ENCODE measurements at places on chromosomes 7 and 10. TPM values are rescaled to one million over a fixed set of nuclear protein-coding genes. Genes with fewer than 3 reads are reported as not detected.

DNA sequence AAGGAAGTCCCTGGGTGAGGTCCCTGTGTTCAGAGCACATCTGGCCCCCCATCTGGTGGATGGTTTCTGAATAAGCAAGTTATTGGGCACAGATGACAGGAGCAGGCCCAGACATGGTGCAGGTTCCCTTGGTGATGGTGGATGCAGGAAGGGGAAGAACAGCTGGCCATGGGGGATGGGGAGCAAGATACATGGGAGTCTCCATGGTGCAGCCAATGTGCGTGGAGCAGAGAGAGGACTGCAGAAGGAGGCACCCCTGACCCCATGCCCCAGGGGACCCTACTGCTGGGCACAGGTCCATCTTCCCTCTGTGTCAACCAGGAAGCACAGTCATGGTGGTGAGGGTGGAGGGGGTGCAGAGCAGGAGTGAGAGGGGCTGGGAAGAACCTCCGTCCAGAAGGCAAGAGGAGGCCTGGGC is 43.8 kb upstream of the RABGEF1 start:
- DNase-seq: no peak

Gene CEP55
- 0.24 TPM for total RNA-seq

GRCh38 chr10:131751827-131752775 is 148.7 kb upstream of the PPP2R2D start:
- DNase-seq: no peak

DNA sequence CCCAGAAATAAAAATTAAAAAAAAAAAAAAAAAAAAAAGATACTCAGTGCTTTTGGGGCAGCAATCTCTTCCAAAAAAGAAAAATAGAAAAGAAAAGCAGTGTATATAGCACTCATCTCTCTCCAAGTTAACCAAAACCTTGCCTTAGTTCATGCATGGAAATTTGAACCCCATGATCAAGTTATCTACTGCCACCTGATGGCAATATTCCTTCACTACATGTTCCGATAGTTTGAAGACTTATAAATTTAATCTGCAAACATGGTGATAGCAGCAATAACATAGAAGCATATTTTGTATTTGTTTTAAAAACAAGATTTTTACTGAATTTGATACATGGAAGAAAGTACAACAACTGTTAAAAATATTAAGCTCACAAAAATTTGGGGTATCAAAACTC is 48.6 kb upstream of the SLIT1 start:
- no peak for DNase-seq

Gene MTERF1
- total RNA-seq: 5.5 TPM

Gene TMEM184A
- 0.31 TPM for total RNA-seq

DNA sequence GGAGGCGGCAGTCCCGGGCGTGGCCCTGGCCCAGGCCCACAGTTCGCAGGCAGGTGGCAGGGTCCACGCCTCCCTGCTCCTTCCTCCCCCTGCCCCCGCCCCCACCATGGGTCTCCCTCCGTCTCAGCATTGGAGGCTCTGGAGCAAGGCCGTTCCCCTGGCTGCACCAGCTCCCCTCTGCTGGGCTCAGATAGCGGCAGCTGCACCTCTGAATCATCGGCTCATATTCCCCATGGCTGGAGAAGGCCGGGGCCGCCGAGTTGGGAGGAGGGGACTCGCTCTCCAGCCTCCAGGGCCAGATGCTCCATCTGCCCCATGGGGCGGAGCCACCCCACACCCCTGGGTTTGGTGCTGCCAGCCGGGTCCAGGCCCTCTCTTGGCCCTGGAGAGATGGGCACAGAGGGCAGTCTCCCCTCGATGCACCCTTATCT is 145.0 kb downstream of the ELFN1 start:
- no peak for DNase-seq

Gene COL28A1
- 8.9 TPM for total RNA-seq

GRCh38 chr10:68163735-68164134 is 54.4 kb downstream of the MYPN start:
- no peak for DNase-seq

DNA sequence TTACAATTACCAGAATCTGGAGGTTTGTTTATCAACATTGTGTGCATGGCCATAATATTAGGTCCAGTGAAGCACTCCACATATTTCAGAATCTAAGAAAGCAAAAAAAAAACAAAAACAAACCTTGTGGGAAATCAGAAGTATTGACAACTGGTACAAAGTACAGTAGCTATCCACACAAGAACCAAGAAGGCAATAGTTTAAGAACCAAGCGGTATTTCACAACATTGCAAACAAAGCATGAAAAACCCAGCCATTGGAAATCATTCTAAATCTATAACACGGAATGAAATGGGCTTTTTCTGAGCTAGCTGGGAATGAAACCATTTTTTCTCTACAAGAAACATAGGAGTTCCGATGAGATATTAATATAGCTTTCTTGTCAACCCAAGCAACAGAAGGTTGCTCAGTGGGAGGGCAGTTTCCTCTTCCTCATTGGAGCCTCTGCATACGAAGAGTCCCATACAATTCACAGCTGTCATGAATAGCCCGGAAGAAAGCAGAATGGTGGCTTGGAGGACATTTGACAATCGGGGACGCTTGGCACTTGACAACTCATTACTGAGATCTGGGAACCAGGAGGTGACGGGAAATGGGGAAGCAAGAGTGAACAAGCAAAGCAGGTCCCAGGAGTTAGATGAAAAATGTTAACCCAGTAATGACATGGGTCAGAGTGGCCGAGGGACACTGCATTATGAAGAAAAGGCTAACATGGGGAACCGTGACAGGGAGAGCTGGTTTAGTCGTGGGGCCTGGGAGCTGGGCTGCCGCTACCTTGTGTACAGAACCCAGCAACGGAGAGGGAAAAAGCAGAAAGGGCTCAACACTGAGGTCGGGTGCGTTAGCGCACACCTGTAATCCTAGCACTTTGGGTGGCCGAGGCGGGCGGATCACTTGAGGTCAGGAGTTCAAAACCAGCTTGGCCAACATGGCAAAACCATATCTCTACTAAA is 7.8 kb downstream of the PHYH start:
- no peak for DNase-seq

All from left cardiac atrium (tissue), 4 donors.